ENCODE measurements at places on chromosomes 3 and 15.

GRCh38 chr3:25113891-25114290, 314.2 kb upstream of the RARB start:
- no peak for DNase-seq

DNA sequence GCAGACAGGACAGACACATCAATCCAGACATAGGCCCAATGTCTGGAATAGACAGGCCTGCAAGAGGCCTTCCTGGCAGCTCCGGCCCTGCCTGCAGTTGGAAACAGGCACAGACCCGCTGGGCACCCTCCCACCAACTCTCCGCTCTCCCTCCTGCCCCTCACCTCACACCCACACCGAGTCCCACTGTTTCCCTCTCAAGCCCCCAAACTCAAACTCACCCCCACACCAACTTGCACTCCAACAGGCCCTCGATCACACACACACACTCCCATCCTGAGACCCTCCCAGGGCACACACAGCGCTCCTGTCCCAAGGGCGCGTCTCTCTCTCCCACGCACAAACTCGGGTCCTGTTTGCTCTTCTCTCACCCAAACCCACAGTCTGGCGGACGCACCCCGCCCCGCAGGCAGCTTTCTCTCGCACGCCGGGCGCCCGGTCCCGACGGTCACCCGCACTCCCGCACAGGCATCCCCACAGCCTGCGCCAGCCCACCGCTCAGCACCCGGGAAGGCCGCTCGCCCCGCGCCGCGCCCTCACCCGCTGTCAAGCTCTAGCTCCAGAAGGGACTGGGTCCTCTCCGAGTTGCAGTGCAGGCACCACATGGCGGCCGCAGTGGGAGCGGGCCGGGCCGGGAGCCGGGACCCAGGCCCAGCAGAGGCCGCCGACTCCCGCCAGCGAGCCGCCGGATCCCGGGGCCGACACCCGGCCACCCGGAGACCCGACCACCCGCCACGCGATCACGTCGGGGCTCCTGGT, 106.2 kb downstream of the IQSEC1 start:
- DNase-seq = no peak

- no peak for DNase-seq
Measured at GRCh38 chr15:45704329-45705249, 69.8 kb downstream of the SQOR start.

DNA sequence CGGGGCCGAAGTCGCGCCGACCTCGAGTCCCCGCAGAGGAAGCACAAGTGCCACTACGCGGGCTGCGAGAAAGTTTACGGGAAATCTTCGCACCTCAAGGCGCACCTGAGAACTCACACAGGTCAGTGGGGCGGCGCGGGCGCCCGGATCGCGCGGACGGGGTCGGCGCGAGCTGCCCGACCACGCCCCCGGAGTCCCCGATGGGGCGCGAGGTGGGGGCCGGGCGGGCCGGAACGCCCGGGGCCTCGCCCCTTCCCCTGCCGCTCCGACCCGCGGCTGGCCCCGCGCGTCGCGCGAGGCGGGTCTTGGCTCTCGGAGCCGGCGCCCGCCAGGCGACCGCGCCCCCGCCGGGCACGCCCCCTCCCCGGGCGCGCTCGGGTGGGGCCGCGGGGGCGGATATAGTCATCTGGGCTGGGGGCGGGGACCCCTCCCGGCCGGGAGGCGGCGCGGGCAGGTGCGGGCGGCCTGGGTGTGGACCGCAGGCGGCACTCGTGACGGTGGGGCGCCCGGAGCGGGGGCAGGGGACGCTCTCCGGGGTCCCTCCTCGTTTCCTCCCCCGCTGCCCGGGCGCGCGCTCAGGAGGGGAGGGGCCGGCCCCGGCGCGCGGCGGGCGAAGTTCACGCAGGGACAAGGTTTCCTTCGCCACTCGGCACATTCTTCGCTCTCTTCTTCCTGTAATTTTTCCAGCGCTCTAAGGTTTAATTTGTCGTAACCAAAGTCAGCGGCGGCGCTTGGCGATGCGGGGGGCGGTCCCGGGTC, 1.2 kb downstream of the KLF13 start:
- DNase-seq = peak; percentile 23

- DNase-seq = peak; percentile 9
Measured at GRCh38 chr15:68791431-68792283, 29.0 kb downstream of the ANP32A start.

GRCh38 chr15:64037116-64037515, 9.2 kb downstream of the DAPK2 start:
- no peak for DNase-seq

DNA sequence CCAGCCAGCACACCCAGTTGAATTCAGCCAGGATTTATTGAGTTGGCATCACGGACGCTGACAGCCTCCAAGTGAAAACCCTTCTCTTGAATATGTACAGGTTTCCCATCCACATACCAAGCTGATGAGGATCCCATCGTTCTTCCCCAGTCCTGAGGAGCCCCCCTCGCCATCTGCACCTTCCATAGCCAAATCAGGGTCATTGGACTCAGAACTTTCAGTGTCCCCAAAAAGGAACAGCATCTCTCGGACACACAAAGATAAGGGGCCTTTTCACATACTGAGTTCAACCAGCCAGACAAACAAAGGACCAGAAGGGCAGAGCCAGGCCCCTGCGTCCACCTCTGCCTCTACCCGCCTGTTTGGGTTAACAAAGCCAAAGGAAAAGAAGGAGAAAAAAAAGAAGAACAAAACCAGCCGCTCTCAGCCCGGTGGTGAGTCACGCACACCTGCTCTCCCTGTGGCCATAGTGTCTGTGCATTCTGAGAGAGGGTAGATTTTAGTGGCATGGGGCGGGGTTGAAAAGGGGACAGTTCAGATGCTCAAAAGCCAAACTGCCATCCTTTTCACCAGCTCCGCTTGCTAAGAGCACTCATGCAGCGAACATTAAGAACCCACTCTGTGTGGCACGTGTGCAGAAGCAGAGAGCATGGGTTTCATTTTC, 51.2 kb downstream of the KLHL25 start:
- DNase-seq = no peak

DNA sequence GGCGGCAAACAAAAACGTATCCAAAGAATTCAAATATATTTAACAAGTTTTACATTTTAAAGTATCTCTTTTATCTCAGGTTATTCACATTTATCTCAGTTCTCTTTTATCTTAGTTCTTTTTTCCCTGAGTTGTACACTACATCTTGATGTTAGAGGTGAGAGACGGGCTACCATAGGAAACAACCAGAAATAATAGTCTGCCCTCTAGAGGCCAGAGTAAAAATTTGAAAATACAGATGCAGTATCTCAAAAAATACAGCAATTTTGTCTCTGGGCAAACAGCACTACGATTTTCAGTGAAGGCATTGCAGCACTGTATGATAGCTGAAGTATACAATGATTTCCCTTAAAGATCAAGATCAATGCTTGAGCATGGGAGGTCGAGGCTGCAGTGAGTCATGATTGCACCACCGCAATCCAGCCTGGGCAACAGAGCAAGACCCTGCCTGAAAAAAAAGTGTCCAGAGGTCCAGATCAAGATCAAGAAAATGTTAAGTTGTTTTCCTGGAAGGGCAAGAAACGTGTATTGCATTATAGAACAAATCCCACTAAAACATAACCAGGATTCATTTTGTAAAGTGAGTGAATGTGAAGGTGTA, 82.6 kb upstream of the ATP11B start:
- peak; percentile 73 for DNase-seq

DNA sequence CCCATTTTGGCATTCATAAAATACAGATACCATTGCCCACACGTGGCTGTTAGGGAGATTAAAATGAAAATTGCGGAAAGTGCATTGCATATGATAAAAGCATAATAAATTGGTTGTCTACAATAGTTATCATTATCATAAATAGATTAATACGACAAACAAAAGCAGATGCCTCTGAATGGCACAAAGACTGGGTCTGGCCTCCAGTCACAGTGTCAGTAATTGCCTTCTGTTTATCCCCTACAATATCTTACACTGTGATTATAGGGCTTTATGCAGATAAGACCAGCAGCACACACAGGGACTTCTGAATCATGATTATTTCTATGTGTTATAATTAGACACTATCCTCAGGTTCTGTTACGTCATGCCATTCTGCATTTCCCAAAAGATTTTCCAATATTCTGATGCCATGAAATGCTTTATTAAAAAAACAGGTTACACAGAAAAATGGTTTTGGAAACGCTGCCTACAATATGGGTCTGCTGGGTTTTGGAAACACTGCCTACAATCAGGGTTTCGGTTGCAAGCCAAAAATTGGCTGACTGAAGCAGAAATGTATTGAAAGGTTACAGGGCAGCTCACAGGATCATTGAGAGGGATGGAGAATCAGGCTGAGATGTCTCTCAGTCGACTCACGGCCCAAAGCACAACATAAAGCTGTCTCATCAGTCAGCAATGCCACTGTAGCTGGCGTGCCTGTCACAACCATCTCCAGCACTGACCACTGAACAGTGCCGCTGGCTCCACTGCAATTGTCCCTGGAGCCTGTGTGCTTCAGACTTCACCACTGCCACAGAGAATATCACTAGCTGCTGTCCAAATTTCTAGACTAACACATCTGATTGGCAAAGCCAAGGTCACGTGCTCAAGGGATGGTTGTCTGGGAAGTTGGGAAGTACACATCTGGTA, 248.1 kb downstream of the ERC2 start:
- no peak for DNase-seq

DNA sequence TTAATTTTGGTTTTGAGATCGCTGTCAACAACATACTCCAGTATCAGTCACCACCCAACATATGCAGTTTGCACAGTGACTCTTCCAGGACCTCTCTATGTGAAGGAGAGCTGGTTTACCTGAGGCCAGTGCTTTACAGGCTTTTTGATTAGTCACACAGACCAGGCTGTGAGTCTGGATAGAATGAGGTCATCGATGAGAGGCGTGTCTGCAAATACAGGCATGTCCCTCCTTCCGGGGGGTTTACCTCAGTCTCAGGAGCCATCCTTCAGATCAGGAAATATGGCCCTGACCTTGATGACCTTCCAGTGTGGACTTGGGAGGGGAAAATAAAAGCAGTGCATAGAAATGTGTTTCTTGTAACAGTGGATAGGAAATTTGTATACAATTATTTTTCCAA, 46.9 kb downstream of the KBTBD12 start:
- DNase-seq = no peak

- no peak for DNase-seq
Measured at GRCh38 chr3:100992231-100993012, 799 bp downstream of the ABI3BP start.

DNA sequence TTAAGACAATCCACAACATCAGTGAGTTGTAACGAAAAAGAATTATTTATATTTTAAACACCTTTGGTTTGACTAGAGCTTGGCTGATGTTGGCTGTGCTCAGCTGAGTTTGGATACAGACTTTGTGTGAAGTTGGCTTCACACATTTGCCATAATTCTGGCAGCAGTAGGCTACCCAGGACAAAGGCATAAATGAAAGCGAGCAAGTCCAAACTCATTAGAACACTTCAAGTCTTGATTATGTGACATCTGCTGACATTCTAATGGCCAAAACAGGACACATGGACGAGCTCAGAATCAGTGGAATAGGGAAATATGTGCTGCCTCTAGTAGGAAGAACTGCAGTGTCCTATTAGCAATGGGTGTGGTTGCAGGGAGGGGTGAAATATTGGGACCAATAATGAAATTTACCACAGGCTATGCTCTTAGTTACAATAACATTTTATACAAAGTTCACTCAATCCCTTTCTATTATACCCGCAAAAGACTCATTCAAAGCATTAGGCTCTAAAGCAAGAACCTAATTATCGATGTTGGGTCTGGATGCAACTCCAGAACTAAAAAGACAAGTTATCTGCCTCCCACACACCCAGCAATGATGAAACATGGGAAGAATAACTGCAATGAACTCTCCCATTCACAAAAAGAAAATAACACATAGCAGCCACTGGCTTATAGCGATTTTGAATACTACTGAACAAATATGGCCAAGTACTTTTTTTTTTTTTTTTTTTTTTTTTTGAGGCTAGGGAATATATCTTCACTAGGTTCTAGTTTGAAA, 493.9 kb upstream of the RASGRP1 start:
- DNase-seq = no peak

- DNase-seq = no peak
Measured at GRCh38 chr15:83339396-83339795, 54.9 kb upstream of the BNC1 start.

DNA sequence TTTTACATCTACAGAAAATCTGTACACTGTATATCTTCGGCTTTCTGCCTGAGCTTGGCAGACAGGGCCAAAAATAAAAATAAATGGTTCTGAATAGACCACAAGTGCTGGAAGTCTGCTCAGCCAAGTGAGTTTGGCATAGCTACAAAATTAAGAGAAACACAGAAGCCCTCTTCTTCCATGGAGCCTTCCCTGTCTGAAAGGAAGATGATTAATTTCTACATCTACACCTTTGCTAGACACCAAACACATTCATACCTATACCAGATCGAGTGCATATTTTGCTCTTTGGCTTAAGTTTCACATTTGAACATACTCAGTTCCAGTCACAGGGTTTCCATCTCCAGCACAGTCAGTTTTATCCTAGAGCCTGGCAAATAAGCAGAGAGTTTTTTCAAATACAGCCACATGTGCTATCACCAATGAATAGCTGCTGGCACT, 224.6 kb downstream of the GREM1 start:
- DNase-seq = no peak

GRCh38 chr3:114827495-114827894, 319.6 kb downstream of the ZBTB20 start:
- DNase-seq = peak; percentile 80

DNA sequence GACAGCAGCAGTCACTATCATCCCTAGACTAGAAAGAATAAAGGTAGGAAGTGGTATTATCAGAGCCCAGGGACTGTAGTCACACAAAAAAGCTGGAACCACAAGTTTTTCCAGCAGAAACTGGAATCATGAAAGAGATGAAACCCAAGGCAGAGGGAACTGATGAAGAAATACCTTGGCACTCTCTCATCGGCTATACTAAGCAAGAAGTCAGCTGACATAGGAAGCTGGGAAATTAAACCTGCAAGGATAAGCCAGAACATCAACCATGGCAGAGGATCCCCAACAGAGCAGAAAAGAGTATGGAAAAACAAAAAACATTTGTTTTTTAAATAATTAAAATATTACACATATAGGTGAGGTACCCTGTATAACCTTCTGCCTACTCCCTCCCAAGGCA, 86.5 kb downstream of the AQR start:
- no peak for DNase-seq

DNA sequence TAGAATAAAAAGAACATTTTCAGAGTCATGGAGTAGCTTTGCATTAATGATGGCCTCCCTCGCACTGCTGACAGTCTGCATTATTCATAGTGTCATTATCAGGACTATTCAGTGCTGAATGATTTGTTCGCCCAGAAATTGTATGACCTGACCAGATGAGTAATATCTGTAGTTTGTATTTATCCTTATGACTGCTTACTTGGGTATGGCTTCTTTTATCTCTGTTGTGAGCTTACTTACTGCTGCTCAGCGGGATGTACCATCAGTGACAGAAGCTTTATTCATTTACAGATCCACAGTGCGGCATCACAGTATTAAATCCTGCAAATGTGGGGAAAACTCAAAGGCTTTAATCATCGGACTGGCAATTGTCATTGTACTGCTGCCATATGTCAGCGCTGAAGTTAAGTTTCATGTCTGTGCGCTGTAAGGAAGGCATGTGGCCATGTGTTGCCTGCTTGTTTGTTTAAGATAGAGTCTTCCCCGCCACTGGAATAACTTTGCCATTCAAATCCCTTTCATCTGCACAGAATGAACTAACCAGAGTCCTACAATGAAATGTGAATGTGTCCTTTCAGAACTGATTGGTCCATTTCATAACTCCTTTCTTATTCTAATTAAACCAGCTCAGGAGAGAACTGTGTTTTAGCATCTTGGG, 262.2 kb downstream of the CHL1 start:
- DNase-seq = no peak

- no peak for DNase-seq
Measured at GRCh38 chr3:179717219-179717618, 64.4 kb downstream of the USP13 start.

- DNase-seq = peak; percentile 57
Measured at GRCh38 chr3:15953841-15954240, 156.1 kb upstream of the ANKRD28 start.
